ENCODE measurements at places on chromosomes 7 and 10.
A peak's percentile ranks its signal among the peaks of the same experiment; 100 is the strongest.

- DNase-seq: no peak
These were observed at the start of gene TMEM140 for GRCh38 chr7:135147899-135148721. Gene TMEM140, plus strand, starts transcription at chr7:135148072. Its CDS starts 16,370 bp downstream, at chr7:135164442.

GRCh38 chr10:129511086-129511485, 44.0 kb downstream of the MGMT start:
- no peak for DNase-seq

GRCh38 chr7:4281231-4281993, 400.7 kb upstream of the FOXK1 start:
- DNase-seq: no peak

GRCh38 chr7:131909151-131909768, 352.8 kb upstream of the PODXL start:
- DNase-seq: no peak

DNA sequence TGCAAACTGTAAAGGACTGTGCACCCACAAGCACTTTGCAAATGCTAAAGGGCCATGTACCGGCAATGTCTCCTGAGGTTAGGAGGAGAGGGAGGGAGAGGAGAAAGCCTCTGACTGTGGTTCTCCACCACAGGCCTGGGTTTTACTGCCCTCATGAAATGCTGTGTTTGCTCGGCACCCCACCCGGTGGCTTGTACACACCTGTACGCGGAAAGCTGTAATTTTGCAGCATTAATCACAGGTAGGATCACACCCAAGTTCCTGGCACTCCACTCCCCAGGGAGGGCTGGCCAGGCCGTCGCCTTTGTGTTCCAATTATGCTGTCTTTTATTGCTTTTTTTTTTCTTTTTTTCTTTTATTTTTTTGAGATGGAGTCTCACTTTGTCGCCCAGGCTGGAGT, 78.5 kb upstream of the MYL10 start:
- DNase-seq: peak; percentile 24

- DNase-seq: no peak
These were observed 160.9 kb downstream of the LRRC4 start for GRCh38 chr7:127870231-127870907.

- DNase-seq: no peak
These were observed 14.1 kb downstream of the PDZD8 start for GRCh38 chr10:117360994-117361667.

DNA sequence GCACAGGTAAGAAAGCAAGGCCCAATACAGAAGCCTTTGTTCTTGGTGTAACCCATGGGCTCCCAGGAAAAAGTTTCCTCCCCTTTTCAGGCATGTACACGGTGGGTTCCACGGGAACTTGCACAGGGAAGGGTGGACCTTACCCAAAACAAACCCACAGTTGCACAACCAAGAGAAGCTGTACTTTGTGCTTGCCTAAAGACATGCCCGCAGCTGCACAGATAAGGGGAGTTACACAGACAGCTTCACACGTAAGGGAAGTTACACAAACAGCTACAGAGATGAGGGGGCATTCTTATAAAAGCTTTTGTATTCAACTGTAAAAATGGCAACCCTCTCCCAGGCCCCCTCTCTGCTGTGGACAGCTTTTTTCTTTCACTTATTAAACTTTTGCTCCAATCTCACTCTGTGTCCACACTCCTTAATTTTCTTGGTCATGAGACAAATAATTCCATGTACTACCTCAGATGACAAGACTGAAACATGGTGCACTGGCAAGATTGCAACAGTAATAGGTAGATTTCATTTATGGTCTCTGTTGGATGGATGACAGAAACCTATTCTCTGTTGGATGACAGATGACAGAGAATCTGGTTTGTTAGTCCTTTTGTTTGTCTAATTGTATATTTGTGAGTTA, 72.9 kb downstream of the ATE1 start:
- DNase-seq: no peak

DNA sequence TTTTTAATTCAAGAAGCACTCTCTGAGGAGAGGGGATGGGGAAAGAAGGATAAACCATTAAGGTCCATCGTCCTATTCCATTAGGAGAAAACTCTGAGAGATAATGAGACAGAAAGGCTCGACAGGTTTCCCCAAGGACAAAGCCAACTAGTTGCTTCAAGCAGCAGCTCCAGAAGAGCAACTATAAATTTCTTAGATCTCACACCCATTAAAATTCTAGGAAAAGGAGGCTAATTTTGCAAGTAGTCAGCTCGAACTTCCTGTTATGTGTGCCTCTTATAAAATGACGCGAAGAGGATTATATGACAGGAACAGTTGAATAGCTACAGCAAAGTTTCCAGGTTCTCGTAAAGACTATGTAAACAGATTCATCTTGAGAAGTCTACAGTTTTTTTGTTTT, 52.0 kb upstream of the ST8SIA6 start:
- DNase-seq: no peak

DNA sequence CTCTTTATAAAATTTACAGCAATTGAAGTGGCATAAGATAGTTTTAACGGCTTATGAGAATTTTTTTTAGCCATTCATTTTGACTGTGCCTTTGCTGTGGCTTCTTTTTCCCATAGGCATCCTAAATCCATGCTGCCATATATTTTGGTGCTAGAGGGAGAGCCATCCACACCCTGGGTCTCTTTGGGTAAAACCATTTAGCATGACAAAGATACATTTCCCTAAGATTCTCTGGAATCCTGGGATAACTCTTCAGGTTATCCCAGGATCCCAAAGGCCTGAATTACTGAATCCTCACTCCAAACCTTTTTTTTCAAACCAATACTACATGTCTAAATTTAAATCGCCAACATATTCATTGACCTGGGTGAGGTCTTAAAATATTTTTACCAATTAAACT, 28.9 kb downstream of the DNAJC12 start:
- DNase-seq: no peak

GRCh38 chr10:119817991-119818888, 54.4 kb downstream of the MCMBP start:
- DNase-seq: no peak

DNA sequence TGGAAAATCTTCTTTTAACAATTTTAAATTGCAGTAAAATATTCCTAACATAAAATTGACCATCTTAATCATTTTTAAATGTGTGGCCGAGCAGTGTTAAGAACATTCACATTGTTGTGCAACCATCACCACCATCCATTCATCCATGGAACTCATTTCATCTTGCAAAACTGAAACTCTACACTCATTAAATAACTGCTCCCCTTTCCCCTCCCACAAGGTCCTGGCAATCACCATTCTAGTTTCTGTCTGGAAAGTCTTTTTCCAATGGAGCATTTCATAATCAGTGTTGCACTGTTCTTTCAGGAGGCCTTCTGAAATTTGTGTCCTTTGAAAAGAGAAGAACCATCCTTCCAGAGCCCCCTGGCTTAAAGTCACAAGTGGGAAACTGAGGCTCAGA, 233.1 kb downstream of the PLXNA4 start:
- DNase-seq: no peak

DNA sequence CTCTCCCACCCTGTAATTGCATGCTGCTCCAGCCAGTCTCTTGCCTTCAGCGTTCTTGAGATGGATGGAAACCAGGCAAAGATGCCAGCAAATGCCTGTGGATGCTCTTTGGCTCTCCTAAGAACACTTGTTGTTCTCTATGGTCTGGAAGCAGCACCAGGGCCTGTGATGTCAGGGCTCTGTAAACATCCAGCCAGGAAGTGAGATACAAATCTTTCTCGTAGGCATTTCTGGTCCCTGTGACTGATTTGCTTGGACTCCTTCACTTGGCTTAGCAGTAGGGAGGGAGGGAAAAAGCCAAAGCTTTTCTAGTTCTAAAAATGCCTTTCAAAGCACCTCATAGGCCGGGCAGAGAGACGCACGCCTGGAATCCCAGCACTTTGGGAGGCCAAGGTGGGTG, 201.3 kb downstream of the REEP3 start:
- DNase-seq: no peak

GRCh38 chr7:66847879-66848790, 72.9 kb upstream of the TMEM248 start:
- DNase-seq: no peak

DNA sequence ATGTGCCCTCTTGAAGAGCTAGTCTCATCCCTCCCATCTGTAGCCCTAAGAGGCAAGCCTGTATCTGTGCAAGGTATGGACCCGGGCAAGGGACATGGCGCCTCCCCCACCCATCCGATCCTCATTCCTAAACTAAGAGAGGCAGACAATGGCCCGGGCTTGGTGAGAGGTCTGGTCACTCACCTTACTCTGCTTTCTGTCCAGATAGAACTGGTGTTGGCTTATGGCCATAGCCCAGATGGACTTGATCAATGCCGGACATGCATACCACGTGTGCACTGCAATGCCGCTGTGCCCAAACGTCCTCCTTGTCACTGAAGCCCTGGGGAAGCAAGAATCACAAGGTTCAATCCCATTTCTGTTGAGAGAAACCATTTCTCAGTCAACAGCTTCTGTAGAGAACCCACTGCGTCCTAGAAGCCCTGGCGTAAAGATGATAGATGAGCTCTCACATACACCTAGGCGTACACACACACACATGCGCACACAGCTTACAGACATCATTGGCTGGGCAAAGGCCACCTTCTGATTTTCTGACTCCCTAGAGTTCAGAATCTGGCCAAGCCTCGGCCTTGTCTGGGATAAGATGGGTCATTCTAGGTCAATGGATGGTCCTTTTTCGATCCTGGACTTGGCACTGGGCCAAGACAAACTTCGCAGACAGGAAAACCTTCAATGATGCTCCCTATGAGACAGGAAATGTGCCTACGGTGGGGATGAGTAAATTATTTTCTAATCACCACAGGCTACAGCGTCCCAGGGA, 114.6 kb downstream of the PRPF18 start:
- DNase-seq: no peak

DNA sequence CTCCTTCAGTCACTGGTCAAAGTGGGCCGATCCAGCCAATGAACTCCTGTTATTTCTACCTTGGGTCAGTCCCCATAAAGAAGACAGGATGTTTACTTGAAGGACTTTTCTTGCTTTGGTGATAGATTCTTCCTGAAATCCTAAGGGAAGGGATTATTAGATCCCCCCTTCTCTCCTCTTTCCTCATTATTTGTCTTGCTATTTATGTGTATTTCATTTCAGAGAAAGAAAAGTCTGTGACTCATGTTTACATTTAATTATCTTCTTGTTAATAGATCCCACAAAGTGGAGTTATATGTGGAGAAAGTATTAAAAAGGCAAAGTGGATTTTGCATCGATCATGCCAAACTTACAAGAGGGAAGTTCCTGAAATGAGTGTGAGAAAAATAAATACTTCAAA, 341.5 kb downstream of the PHTF2 start:
- no peak for DNase-seq

DNA sequence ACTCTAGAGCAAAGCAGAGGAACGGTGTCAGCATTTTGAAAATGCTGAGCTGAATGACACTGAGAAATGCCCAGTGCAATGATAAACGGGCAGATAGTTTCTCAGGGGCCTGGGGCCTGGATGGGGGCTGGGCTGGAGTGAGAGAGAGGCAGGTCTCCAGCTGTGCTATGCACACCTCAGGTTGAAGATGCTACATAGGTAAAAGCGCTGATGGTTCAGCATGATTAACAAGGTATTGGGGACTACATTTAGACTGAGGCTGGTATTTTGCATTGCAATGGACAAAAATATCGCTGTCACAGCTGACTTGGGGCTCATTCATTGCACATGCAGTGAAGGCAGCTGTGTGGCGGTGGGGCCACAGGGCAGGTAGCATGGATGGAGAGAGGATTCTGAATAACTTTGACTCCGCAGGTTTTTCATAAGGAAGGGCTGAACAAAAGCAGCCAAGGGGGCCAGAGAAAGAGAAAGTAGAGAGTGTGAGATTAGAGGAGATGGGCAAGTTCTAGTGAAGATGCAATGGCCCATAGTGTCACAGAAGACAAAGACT, 290.8 kb upstream of the ZNF32 start:
- DNase-seq: no peak

DNA sequence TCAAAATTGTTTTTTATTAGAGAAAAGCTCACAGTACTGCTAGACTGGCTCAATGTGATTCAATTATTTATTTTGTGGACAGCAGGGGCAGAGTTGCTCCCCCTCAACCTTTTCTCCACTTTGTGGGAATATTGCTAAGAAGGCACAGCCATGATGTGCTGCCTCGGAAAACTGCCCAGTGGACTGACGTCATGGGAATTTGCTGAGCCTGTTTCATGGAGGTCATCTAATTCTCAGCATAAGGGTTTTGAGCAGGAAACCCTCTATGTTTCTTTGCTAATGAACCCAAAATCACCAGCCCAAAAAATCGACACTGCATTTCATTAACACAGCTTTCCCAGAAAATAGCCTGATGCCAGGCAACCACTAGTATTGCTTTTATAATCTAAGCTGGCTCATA, 228.8 kb upstream of the FAM3C start:
- no peak for DNase-seq

GRCh38 chr10:51389415-51390321, 309.7 kb downstream of the CSTF2T start:
- no peak for DNase-seq

DNA sequence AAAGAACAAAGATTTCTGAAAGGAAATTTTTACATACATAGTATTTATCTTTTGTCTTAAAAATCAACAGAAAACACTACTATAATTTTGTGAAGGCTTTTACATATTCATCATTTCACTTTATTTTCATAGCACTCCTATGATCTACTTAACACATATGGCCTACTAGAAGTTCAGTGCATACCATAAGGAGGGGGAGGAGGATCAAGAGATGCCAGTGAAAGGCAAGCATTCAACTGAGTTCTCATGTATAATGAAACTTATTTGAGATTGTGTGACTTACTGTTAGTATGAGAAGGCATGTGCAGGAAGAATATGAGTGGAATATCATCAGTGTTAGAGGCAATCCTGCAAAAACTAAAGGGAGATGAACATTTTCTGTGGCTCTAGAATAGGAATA, 10.6 kb downstream of the BRAF start:
- DNase-seq: no peak

GRCh38 chr10:16360001-16360400, 76.8 kb upstream of the PTER start:
- peak; percentile 70 for DNase-seq

- DNase-seq: no peak
These were observed 99.6 kb downstream of the LMBR1 start for GRCh38 chr7:156793334-156793733.

DNA sequence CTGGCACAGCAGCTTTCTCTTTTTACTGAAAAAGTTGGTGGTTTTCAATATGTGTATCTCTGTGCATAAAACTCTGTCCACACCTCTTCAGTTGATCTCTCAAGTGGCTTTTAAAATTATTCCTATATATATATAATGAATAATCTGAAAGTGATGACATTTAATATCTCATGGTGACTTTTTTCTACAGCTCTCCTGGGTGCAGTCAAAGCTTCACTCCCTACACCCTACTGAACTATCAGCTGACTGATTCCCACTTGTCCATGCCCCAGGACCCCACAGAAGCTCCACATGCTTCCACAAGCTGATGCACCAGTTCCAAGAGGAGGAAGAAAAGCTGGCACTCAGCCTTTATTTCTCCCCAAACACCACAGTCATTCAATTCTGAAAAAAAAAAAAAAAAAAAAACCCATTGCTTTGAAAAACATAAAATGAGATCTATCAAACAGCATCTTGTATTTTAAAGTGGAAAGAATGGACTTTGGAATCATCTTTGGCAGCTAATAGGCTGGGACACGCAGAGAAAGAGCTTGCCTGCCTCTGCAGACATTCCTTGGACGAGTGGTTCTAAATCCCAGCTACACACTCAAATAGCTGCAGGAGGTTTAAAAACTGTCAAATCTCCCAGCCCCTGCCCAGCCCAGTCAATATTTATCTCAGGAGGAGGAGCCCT, 75.3 kb upstream of the GDF10 start:
- no peak for DNase-seq

- DNase-seq: no peak
These were observed 43.8 kb upstream of the ARID5B start for GRCh38 chr10:61857746-61858145.

GRCh38 chr7:46603780-46604179, 682.7 kb upstream of the IGFBP3 start:
- DNase-seq: no peak

- DNase-seq: no peak
These were observed 62.7 kb downstream of the ADCYAP1R1 start for GRCh38 chr7:31114593-31115343.

Measured in NCI-H748 treated with DMSO at 0.1 percent for 48 hours (cell line).